ENCODE measurements at places on chromosomes 11 and 22. TPM values are rescaled to one million over a fixed set of nuclear protein-coding genes. Genes with fewer than 3 reads are reported as not detected.

Gene PIWIL4
- 0.16 TPM for total RNA-seq

Gene CCDC116
- total RNA-seq: not detected

- DNase-seq: no peak
These were observed 5.3 kb upstream of the CHADL start for GRCh38 chr22:41245917-41246499.

Gene AMPD3
- total RNA-seq: 41.9 TPM

Gene MLC1
- total RNA-seq: not detected

GRCh38 chr22:45284705-45285262 lies at the start of gene UPK3A:
Gene UPK3A (plus strand): TSS chr22:45284949. CDS start chr22:45285014, 65 bp downstream.
- DNase-seq: peak; percentile 67

Gene ACCS
- total RNA-seq: 8.5 TPM

- DNase-seq: no peak
These were observed 42.9 kb downstream of the PC start for GRCh38 chr11:66915046-66915832.

GRCh38 chr11:46528445-46529094 lies 65.3 kb downstream of the AMBRA1 start:
- no peak for DNase-seq

Gene LMO1
- not detected for total RNA-seq

Gene OR4A16
- total RNA-seq: not detected

GRCh38 chr11:119378851-119379465 lies 2.5 kb downstream of the USP2 start:
- DNase-seq: no peak

DNA sequence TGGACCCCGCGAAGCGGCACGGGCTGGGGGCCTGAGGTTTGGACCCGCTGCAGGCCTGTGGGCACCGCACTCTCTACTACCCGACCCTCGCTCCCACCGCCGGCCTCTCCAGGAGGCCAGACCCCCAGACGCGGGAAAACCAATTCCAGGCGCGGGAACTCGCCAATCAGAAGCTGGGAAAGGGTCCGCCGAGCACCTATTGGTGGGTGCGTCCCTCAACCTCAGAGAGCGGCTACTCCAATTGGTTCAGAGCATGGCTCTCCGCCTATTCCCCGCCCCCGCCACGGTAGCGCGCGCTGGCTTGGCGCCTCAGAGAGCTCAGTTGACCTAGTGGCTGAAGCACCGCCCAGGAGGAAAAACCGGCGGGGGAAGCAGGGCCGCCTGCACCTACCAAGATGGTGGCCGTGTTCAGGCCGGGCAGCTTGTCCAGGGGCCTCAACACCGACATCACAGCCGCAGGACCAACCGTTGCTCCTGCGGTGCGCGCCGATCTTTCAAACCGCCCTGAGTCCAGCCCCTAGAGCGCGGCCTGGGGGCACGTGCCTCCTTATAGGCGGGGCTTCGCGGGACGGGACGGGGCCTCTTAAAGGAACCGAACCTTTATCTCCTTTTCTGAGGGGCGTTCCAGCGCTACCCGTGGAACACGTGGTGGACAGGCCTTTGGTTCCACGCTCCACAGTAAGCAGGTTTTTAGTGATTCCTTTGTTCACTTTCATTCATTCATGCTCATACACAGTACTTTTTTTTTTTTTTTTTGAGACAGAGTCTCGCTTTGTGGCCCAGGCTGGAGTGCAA lies at the start of gene CENPM:
CENPM (minus strand) TSS at position 524 of the 795 bp plus-strand sequence; CDS start at position 448, 76 bp downstream.
- peak; percentile 95 for DNase-seq

Gene PANX2
- total RNA-seq: 2.1 TPM

Gene SYT12
- total RNA-seq: not detected

Gene PDGFD
- total RNA-seq: not detected

- DNase-seq: no peak
These were observed 46.1 kb upstream of the JAM3 start for GRCh38 chr11:134022748-134023147.

Gene TMEM191C
- 3.2 TPM for total RNA-seq
